ENCODE measurements at places on chromosomes 11 and 22. TPM values are rescaled to one million over a fixed set of nuclear protein-coding genes. Genes with fewer than 3 reads are reported as not detected.

The CYP2D6 gene
- 0.09 TPM for total RNA-seq

The PRG3 gene
- total RNA-seq = not detected

The CBLIF gene
- not detected for total RNA-seq

The PTGDR2 gene
- not detected for total RNA-seq

The CLTCL1 gene
- total RNA-seq = 4.2 TPM
